Vagina (tissue), 2 donors: ENCODE measurements at places on chromosomes 12 and 14.

GRCh38 chr12:124727264-124727800 is 136.3 kb downstream of the SCARB1 start:
- DNase-seq: no peak

- no peak for DNase-seq
Observed at GRCh38 chr12:2190896-2191533, 138.2 kb downstream of the CACNA1C start.

DNA sequence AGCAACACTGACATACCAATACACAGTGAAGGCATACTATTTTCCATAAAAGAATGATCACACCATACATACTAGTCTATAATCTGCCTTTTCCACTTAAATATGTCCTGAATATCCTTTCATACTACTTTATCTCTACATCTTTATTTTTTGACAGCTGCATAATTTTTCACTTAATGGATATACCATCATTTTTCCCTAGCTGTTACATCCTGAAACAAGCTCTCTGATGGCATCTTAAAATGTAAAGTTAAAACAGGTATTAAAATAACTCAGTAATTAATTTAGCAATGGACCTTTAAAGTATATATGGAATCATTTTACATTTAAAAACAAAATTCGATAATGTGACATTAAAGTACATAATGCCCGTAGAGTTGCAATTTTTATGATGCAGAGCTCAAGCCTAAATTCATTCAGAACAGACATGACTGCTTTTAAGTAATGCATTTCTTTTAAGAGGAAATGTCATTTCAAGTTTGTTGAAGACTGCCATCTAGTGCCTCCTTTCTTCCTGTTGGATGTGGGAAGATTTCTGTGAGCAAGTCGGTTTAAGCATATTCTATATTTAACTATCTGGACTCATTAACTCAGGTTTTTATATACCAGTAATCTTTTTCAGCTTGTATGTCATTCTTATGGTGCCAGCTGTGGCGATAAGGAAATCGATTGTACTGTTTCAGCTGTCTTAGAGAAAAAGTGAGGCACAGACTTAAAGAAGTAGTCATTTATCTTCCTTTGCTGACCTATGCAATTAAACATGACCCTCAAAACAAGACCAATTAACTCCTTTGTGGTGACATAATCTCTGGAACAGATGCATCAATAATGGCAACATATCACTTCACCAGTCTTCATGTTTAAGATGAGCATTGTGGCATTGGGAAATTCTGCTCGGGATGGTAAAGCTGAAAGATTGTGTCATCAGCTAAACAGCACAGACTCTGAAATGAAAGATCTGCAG is 20.3 kb downstream of the PRICKLE1 start:
- no peak for DNase-seq

GRCh38 chr12:108823804-108824203 is 33.6 kb downstream of the SSH1 start:
- DNase-seq: no peak

DNA sequence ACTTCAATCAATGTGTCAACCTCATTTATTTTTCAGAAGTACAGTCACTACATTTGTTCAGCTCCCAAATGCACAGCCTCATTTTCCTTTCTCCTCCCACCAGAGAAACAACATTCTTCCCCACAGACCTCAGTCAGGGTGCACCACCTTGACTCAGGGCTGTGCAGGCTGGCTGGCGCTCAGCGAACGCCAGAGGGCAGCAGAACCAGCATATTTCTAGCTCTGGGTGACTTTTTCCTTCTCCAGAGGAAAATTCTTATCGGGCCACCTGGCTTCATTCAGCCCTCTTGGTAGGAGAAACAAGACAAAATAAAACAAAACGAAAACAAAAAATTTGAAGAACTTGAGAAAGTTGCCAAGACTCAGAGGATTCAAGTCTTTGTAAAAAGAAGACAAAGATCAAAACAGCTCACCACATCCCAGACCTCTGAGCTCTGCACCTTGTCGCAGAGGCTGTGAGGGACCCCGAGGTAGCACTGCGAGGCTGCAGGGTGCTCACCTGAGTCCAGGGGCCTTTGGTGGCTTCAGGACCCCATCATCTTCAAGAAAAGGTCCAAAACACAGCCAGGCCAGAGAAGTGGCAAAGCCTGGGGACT is 33.7 kb downstream of the PAH start:
- no peak for DNase-seq

- no peak for DNase-seq
Observed at GRCh38 chr14:72678356-72678755, 215.5 kb downstream of the DPF3 start.

DNA sequence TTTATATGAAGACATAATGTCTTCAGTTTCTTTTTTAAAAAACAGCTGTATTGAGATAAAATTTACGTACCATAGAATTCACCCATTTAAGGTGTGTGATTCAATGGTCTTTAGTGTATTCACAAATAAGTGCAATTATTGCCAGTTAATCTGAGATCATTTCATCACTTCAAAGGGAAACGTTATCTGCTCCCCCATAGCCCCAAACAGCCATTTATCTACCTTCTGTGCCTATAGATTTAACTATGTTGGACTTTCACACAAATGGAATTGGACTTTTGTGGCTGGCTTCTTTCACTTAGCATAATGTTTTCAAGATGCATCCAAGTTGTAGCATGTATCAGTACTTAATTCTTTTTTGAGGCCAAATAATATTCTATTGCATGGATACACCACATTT is 9.7 kb downstream of the PNP start:
- no peak for DNase-seq

DNA sequence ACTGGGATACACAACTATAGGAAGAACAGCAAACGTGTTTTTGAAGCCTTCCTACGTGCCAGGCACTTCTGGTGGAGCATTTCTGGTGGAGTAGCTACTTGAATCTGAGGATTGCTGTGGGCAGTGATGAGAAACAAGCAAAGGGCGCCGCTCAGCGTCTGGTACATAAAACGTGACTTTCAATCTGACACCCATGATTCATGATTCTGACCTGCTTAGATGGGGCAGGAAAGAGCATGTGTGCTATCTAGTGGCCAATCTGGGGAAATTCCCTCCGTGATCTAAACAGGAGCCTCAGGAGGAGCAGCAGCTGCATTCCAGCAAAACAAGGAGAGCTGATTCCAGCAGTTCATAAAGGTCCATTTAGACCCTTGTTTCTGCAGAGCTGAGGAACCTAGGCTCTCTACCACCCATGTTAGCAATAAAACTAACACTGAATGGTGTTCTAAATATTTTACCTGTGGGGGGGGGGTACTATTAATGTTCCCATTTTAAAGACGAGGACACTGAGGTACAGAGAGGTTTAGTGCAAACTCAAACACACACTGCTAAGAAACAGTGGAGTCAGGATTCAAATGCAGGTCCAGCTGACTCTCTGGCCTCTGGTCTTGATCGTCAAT is 37.8 kb downstream of the PAH start:
- no peak for DNase-seq

- no peak for DNase-seq
Observed at GRCh38 chr12:51814311-51815088, 34.0 kb downstream of the FIGNL2 start.

DNA sequence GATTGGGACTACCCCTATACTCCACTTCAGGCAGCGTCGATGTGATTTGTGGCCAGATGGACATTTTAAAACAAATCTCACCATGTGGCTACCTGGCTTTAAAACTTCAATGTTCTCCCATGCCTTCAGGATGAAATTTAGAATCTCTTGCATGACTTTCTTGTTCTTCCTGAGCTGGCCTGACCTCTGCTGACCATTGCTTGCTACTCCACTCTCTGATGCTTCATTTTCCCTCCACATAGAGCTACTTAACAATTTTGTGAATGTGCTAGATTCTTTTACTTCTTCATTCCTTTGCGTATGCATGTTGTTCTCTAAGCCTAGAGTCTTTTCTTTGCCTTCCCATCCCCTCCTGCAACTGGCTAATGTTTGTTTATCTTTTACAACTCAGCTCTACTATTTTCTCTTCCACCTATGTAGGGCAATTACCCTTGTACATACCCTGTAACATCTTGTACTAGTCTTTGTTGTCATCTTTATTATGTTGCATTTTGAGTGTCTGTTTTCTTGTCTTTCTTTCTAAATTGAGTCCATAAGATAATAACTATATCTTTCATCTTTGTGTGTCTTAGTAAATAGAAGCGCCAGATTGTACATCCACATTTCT is 41.2 kb downstream of the YLPM1 start:
- DNase-seq: no peak

DNA sequence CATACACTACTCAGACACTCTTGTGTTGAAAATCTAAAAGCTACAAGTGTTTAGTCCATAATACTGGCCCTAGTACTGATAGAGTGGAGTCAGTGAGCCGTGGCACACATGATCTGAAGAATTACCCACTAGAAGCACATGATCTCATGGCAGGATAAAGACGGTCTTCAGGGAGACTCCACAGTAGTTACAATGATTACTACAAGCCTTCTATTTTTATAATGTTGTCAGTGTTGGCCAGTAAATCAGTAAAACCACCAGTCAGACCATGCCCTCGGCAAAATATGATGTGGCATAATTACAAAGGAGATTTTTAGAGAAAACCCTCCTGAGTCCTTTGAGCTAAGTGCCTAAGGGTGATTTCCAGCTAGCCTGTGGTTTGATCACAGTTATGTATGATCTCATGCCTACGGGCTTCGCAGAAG is 114.9 kb downstream of the PDZRN4 start:
- no peak for DNase-seq

GRCh38 chr14:82488473-82488872 is 954.8 kb upstream of the SEL1L start:
- DNase-seq: no peak

DNA sequence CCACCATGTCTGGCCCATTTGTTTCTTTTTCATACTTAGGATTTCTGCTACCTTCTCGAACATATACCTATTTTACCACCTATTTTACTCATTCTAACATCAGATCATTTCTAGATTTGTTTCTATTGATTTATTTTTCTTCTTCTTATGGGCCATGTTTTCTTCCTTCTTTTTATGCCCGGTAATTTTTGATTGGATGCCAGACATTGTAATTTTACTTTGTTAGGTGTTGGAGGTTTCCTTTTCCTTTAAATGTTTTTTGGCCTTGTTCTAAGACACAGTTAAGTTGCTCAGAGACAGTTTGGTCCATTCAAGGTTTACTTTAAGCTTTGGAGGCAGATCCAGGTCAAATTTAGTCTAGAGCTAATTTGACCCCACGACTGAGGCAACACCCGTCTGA is 14.7 kb upstream of the BEGAIN start:
- no peak for DNase-seq

GRCh38 chr14:33282331-33283230 is 343.9 kb downstream of the NPAS3 start:
- DNase-seq: no peak

DNA sequence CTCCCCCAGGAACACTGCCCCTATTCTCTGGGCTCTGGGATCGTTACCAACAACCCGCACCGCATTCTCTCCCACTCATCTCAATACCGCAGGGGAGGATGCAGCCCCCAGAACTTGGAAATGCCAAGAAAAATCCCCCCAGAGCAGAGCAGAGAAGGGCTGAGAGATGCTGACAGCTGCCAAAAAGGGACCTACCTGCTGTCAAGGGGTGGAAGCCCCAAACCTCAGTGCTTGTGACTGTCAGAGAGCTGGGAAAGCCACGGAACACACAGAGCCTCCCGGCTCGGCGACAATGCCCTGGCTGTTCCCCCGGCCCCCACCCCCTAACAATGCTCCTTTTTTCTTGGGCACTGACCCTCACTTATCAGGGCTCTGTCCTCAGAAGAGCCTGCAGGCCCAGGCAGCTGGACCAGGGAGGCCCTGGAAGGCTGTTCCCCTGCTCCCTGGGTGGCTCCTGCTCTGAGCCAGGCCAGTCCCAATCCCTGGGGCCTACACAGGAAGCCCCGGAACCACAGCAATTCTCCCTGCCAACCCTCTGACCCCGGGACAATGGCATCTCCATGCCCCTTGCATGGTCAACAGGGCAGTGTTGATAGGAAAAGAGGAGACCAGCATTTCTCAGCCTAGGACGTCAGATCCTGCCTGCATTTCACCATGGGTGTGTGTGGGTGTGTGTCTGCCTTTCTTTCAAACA is 78.9 kb downstream of the ITPK1 start:
- no peak for DNase-seq

- DNase-seq: no peak
Observed at GRCh38 chr14:101997429-101998336, 33.3 kb downstream of the DYNC1H1 start.

DNA sequence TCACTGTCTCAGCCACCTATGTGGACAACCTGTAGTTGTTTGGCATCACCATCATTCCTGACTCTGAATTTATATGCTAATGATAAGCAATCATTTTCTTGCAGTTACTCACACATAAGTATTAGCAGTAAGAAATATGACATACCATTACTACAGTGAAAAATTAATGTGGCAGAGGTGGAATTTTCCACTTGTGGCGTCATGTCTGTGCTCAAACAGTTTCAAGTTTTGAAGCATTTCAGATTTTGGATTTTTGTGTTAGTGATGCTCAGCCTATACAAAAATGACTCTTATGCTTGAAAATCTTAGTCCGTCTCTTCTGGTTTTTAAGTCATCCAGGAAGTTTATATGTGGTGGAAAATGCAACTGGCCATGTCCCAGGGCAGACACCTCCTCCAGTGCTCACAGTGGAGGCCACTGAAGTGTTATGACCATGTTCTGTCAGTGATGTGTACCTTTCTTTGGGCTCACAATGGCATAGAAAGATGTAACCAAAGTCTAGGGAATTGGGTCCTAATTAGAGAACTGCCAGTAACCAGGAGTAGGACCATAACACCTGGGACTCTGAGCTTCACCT is 220.6 kb downstream of the SYT1 start:
- no peak for DNase-seq

GRCh38 chr14:65312859-65313258 is 99.7 kb upstream of the FUT8 start:
- DNase-seq: no peak

GRCh38 chr14:38079268-38079667 is 128.4 kb upstream of the SSTR1 start:
- DNase-seq: no peak

DNA sequence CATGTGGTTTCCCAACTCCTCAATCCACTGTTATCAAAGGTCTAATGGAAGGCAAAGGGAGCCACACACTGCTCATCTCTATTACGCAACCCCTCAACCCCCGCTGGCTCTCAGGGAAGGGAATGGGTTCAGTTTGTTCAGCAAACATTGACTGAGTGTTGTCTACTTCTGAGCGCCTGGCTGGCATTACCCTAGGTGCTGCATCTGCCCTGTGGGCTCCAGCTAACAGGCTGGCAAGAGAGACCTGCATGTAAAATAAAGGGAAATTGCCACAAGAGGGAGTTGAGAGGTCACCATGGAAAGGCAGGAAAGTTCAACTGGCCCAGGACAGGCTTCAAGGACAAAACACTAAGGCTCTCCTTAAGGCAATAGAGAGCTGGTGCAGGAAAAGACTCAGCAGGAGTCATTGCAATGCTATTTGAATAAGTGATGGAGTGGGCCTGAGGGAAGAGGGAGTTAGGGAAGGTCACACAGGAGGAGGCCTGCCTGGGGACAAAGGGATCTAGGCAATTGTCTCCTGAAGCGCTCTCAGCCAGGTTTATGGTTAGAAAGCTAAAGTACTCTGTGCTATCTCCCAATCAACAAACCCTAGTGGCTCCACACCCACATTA is 5.5 kb upstream of the ZNF740 start:
- no peak for DNase-seq

GRCh38 chr14:59293935-59294661 is 105.6 kb downstream of the DAAM1 start:
- no peak for DNase-seq

GRCh38 chr14:60329274-60329673 is 80.3 kb downstream of the PPM1A start:
- DNase-seq: no peak

- no peak for DNase-seq
Observed at GRCh38 chr12:101707131-101707782, 9.8 kb downstream of the CHPT1 start.
